ENCODE measurements at places on chromosomes 4 and X.
A peak's percentile ranks its signal among the peaks of the same experiment; 100 is the strongest.

DNA sequence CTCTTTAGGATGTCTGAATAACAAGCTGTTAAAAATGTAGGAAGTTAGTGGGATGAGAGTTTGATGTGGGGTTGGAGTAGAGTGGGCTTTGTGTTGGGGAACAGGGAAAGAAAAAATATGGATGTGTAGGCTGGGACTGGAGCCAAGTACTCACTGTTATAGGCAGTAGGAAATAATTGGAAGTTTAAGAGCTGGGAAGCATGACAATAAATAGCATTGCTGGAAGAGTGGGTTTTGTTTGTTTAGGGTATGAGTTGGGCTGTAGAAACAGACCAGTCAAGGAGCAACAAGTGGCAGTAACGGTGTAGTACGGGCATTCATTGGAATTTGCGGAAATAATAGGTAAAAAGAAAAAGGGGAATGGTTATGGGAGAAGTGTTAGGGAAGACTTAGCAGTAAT lies 81.6 kb downstream of the KDM6A start:
- no peak for DNase-seq

- DNase-seq = no peak
These were observed 516.2 kb upstream of the GALNT7 start for GRCh38 chr4:172652369-172652768.

GRCh38 chr4:130309221-130309620 lies 1213.3 kb downstream of the C4orf33 start:
- DNase-seq = no peak

DNA sequence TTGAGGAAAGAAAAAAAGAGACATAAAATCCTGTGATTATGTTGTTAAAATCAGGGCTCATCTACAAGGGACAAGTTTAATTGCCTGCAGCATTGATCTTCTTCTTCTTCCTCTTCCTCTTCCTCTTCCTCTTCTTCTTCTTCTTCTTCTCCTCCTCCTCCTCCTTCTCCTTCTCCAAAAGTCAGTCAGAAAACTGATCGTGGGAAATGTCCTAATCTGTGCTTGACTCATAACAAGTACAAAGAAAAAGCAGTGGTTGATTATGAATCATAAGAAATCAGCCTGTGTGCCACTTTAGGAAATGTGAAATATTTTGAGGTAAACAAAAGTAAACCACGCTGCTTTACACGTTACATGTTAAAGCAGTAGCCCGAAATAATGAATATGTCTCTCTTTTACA lies 2.7 kb upstream of the ATP10D start:
- DNase-seq = no peak

DNA sequence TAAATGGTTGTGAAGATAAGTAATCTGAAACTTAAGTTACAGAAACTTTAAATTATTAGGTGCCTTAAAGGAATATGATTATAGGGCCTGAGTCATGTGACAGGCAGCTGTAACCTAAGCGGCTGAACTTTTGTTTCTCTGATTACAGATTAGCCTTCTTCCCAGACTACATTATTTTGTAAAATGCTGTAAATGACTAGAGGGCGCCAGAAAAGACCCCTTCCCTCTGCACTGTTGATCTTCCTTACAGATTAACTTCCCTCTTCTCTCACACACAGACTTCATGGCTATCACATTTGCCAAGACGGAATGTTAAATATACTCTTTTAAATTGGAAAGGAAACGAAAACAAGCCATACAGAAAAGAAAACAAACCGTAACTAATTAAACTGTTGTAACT lies 96.6 kb downstream of the EVC2 start:
- no peak for DNase-seq

- no peak for DNase-seq
These were observed 248.6 kb downstream of the HNRNPD start for GRCh38 chr4:82124932-82125786.

DNA sequence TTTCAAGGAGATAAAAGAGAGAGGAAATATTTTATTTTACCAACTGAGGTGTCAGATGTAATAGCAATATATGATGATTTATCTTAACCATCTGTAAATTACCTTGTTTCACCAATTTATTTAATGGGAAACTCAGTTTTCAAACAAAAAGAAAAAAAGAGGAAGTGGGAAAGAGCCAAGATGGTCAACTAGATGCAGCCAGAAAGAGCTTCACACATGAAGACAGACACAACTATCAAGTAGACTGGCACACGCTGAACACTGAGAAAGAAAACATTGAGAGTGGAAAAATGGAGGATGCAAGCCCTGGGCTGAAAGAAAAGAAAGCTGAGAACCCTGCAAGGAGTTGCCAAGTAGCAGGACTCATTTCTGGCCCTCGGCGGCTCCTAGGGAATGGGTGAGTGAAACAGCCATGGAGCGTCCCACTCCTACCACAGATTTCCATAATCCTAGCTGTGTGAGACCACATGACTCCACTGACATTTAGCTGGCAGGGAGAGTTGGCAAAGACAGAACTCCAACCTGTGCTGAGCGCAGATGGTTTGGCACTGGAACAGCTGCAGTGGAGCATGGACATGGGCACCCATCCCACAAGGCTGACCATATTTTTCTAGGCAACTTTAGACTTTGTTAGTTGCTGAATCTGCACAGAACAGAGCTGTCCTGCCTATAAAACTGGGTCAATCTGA lies 409.3 kb downstream of the FAM47B start:
- no peak for DNase-seq

DNA sequence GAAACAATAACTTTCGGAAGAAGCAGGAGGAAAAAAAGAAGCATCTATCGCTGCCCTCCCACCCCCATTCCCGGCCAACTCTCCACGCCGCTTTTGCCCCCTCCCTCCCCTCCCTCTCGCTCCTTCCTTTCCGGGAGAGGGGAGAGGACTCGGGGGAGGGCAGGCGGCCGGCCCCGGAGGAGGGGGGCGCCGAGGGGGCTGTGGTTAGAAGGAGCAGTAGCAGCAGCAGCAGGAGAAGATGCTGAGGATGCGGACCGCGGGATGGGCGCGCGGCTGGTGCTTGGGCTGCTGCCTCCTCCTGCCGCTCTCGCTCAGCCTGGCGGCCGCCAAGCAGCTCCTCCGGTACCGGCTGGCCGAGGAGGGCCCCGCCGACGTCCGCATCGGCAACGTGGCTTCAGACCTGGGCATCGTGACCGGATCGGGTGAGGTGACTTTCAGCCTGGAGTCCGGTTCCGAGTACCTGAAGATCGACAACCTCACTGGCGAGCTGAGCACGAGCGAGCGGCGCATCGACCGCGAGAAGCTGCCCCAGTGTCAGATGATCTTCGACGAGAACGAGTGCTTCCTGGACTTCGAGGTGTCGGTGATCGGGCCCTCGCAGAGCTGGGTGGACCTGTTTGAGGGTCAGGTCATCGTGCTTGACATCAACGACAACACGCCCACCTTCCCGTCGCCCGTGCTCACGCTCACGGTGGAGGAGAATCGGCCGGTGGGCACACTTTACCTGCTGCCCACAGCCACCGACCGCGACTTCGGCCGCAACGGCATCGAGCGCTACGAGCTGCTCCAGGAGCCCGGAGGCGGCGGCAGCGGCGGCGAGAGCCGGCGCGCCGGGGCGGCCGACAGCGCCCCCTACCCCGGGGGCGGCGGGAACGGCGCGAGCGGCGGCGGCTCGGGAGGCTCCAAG lies 1.3 kb downstream of the PCDH7 start:
- DNase-seq = no peak

DNA sequence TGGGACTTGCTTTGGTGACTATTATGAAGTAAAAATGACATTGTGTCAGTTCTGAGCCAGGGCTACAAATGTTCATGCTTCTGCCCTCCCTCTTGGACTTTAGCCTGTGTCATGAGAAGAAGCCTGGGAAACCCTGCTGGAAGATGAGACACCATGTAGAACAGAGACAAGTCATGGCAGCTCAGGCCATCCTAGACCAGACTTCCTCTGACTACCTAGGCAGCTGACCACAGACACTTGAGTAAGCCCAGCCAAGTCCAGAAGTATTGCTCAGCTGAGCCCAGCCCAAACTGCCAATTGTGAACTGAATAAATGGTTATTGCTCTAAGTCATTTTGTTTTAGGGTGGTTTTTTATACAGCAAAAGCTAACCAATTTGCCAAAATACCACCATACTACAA lies 467.6 kb upstream of the CNKSR2 start:
- DNase-seq = no peak

- DNase-seq = no peak
These were observed 462.4 kb upstream of the NDST4 start for GRCh38 chr4:115575851-115576250.

DNA sequence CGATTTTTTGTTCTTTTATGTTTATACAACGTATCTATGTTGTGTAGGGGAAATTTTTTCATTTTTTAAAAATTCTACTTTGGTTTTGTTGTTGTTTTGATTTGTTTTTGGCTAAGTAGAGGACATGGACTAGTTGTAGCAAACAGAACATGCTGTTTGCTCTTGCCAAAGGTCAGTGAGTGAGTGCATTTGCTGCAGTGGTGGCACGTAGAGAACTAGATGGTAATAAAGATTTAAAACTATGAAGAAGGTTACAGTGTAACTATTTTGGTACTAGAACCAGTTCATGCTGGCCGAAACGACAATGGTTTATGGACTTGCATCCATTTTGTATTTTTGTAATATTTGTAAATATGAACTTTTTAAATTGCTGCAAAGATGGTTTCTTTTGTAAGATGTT lies 1.9 kb upstream of the SCML1 start:
- no peak for DNase-seq

- no peak for DNase-seq
These were observed 269.9 kb upstream of the GALNT7 start for GRCh38 chr4:172898715-172899114.

- no peak for DNase-seq
These were observed 59.3 kb downstream of the WDFY3 start for GRCh38 chr4:84907145-84907544.

DNA sequence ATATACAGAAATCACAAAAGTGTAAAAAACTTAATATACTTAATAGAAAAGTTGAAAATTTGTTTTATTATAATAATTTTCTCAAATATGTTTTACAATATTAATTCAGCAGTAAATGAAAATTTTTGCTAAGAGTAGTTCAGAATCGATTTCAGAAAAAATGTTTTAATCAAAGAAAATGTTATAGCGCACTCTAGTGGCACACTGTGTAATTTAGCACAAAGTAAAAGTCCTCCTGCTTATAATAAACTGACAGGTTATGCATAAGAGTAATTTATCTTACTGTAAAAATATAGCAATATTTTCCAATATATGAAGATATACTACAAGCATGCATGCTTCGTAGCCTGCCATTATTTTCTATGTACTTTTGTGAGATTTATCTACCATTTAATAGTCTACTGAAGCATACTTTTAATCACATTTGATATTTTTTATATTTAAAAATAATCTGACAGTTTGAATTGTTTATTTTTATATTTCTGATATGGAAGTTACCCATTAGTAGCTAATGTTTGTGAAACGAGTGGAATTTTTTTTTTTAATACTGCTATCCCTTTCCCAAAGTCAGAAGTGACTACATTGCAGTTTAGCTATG lies 217.9 kb upstream of the KLHL4 start:
- peak; percentile 9 for DNase-seq

GRCh38 chr4:54572152-54572542 lies 85.6 kb upstream of the KIT start:
- DNase-seq = no peak

DNA sequence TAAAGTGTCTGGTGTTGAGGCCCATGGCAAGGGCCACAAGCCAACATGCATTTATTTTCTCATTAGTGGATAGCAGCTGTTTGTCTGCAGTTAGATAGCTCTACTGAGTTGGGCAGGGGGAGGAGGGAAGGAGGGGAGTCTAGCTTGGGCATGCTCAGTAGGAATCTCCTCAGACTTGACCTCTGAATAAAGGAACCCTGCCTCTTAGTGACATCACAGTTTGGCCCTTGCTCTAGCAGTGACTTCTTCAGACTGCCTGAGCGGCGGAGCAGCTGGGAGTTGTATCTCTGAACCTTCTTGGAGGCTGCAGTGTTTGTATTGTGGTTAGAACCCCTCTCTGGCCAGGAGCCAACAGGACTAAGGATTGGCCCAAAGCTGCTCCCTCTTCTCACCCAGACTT lies 57.4 kb downstream of the BCORL1 start:
- DNase-seq = no peak

DNA sequence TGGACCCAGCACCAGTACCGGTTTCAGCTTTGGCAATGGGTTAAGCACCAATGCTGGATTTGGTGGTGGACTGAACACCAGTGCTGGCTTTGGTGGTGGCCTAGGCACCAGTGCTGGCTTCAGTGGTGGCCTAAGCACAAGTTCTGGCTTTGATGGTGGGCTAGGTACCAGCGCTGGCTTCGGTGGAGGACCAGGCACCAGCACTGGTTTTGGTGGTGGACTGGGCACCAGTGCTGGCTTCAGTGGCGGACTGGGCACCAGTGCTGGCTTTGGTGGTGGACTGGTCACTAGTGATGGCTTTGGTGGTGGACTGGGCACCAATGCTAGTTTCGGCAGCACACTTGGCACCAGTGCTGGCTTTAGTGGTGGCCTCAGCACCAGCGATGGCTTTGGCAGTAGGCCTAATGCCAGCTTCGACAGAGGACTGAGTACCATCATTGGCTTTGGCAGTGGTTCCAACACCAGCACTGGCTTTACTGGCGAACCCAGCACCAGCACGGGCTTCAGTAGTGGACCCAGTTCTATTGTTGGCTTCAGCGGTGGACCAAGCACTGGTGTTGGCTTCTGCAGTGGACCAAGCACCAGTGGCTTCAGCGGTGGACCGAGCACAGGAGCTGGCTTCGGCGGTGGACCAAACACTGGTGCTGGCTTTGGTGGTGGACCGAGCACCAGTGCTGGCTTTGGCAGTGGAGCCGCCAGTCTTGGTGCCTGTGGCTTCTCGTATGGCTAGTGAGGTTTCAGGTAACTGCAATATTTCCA lies 9.8 kb downstream of the TRO start:
- DNase-seq = no peak

DNA sequence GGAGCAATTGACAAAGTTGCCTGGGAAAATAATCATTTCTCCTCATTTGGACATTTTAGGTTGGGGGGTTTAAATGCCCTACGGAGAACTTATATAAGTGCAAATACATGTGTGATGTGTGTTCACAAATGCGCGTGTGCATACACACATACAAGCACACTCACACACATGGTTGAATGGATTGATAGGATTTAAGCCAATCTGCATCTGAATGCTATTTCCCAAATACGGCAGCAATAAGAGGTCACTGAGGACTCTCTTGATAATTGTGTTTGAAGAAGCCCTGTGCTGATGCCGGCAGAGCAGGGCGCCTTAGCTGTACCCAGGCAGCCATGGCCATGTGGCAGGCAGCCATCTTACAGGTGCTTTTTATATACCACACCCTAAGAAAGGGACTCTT lies 165.3 kb upstream of the LEF1 start:
- no peak for DNase-seq

DNA sequence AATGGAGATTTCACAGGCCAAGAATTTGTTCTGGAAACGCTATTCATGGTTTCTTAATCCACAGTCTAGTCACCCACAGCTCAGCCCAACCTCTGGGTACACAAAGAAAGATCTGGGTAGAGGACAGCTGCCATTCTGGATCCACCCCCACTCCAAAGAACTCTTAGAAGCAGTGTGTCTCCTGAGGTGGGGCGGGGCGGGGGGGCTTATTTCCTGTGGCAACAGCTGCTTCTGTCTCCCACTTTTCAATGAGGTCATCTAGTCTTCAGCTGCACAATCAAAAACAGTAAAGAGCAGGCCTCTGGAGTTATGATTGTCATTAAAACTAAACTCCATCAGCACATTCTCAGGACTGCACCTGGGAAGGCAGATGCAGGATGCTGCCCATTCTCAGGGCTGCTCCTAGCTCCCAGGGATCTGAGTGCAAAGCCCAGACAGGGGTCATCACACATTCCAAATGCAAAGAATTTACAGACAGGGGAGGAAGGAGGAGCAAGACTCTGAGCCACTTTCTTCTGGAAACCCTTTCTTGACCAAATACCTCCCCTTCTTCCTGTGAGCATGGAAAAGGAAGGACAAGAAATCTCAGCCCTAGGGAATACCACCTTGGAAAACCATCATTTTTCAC lies 207.3 kb downstream of the HS6ST2 start:
- DNase-seq = no peak

GRCh38 chrX:65610040-65610439 lies 57.4 kb upstream of the MSN start:
- no peak for DNase-seq
